Stimulated activated CD4-positive, alpha-beta T cell treated with anti-CD3 and anti-CD28 coated beads, Interleukin-4, amount 100 ng/mL, for 48 hours (primary cell): ENCODE measurements at places on chromosomes 12 and 14.

DNA sequence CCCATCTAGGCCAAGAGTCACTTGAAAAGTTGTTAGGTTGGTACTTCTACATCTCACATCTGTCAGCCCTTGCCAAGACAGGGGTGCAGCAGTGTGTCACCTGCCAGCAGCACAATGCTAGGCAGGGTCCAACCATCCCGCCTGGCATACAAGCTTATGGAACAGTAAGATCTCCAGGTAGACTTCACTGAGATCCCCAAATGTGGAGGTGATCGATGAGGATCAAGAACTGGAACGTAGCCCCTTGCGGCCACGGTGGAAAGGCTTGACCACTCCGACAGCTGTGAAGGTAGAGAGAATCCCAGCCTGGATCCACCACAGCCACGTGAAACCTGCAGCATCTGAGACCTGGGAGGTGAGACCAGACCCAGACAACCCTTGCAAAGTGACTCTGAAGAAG, 696.0 kb upstream of the LMO3 start:
- no peak for DNase-seq

DNA sequence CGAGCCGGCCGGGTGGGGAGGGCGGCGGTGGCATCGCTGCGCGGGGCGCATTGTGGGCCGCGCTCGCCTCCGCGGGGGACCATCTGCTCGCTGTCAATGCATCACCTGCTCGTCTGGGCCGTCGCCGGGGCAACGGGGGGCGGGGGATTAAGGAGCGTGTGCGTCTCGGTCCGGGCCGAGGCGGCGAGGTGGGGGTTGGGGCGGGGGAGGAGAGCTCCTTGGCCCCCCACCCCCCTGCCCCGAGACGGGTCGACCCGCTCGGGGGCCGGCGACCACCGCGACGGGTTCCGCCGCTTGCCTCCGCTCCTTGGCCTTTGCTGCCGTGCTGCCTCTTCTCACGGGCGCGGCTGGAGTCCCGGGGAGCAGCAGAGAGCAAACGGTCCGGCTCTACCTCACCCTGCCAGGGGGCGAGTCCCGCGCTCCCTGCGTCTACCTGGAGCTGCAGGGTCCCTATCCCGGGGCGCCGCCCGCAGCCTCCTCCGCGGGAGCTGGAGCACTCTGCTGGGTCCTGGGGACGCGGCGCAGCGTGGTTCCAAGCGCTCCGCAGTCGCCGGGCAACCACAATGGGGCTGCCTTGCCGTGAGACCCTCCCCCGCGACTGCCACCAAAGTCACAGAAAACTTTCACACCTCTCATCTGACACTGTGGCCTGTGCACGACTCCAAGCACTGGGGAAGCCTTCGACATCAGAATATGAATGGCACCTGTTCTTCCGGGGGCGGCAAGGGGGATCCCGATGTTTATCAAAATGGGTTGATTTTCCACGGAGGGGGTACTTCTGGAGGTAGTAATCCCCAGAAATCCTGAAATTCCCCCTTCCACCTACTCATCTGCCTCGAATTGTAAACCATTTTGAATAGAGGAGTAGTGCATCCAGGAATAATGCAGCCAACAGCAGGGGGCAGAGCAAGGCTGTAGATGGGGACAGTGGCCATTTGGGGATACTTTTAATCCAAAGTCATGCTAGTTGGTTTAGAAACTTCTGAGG, at the start of gene C12orf42:
Gene C12orf42, minus strand, starts transcription at position 500 of the 988 bp plus-strand sequence. CDS start 17,542 bp downstream, outside the sequence.
- DNase-seq, result peak; percentile 30

- no peak for DNase-seq
These were observed 271.4 kb downstream of the NAV3 start for GRCh38 chr12:78101946-78102635.

- DNase-seq, result no peak
These were observed 186.2 kb downstream of the NRXN3 start for GRCh38 chr14:78356391-78356790.

GRCh38 chr12:21542403-21542802, 16.3 kb downstream of the SPX start:
- no peak for DNase-seq

DNA sequence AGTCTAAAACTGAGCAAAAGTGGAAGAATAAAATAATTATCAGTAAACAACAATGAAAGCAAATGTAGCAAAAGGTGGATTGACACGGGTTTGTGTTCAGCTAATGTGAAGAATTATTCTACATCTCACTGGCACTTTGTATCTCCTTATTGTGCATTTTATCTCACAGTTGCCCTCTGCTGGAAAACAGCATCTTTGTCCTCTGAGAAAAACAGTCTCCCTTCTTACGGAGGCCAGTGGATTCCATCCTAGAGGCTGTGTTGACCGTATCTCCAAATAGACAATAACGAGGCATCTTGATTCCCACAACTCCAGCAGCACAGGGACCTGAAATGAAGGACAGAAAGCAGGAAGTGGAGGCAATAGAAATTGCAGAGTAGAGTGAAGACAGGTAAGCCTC, 51.3 kb upstream of the PLBD1 start:
- DNase-seq, result no peak

GRCh38 chr12:121724925-121725324, 12.4 kb downstream of the TMEM120B start:
- no peak for DNase-seq

GRCh38 chr12:83321971-83322370, 635.3 kb downstream of the TMTC2 start:
- no peak for DNase-seq

- DNase-seq, result peak; percentile 18
These were observed 20.1 kb upstream of the CERS5 start for GRCh38 chr12:50187084-50187900.

- no peak for DNase-seq
These were observed 151.9 kb downstream of the GXYLT1 start for GRCh38 chr12:41992692-41993215.

GRCh38 chr12:50400638-50401499, at the start of gene LARP4:
Gene LARP4 (plus strand): TSS chr12:50400885. CDS start chr12:50401011, 126 bp downstream.
- peak; percentile 84 for DNase-seq

GRCh38 chr12:68746572-68747180, 700 bp downstream of the SLC35E3 start:
- peak; percentile 10 for DNase-seq

GRCh38 chr14:29820785-29821184, 106.9 kb downstream of the PRKD1 start:
- DNase-seq, result no peak

GRCh38 chr14:96189281-96189711, 15.3 kb upstream of the BDKRB2 start:
- no peak for DNase-seq
